ENCODE measurements at places on chromosomes 12 and 14.

DNA sequence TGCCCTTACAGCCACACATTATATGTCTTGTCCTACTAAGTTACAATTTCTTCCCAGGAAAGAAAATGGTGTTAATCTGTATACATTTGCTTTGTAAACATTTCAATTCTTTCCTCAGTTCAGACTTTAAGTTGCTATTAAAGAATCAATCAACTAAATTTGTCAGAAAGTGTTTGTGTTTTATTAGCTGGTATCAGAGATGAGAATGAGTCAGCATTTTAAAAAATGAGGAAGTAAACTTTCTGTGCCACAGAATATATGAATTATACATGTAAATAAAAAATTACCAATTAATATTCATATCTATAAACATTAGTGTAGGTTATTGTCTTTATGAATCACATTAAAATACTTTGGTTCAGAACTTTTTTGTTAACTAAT lies 82.0 kb downstream of the LMO3 start:
- DNase-seq = no peak

DNA sequence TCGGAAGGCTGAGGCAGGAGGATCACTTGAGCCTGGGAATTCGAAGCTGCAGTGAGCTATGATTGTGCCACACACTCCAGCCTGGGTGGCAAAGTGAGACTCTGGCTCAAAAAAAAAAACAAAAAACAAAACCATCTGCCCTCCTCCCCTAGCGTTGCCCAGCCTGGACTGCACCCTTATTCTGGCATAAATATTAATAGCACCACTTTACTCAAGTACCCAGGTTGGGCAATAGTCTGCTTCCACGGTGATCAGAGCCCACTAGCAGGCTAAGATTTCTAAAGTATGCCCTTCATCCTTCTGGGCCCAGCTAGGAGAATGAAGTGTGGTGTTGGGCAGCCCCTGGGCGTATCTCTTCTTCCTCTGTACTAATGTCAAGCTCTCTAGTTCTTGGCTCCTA lies 33.3 kb downstream of the KCTD10 start:
- no peak for DNase-seq

- DNase-seq = no peak
Observed at GRCh38 chr14:22838631-22839041, 2.3 kb downstream of the MMP14 start.

DNA sequence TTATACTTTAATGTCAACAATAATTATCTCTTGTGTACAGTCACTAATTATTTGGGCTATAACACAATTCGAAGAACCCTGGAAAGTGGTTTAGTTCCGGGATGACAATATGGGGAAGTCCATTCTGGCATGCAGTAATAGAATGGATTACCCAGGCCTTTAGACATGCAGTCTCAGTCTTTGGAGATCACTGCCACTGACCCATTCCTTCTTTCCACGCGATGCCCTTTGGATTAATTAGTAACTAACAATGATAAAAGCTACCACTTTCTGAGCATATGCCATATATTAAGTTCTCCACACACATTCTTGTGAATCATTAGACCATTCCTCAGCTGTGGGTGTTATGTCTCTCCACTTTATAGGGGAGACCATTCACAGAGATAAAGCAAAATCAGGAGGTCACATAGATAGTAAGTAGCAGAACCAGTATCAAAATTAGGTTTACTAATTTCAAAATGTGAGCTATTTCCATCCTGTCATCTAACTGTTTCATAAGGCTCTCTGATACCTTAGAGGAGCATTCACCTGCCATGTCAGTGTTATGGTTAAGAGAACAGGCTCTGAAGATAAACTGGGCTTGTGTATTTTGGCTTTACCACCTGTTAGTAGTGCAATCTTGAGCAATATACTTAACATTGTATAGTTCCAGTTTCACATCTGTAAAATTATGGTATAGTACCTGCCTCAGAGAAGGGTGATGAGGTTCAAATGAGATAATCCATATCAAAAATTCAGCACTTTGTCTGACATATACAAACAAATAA lies 27.2 kb upstream of the KCNJ8 start:
- no peak for DNase-seq

DNA sequence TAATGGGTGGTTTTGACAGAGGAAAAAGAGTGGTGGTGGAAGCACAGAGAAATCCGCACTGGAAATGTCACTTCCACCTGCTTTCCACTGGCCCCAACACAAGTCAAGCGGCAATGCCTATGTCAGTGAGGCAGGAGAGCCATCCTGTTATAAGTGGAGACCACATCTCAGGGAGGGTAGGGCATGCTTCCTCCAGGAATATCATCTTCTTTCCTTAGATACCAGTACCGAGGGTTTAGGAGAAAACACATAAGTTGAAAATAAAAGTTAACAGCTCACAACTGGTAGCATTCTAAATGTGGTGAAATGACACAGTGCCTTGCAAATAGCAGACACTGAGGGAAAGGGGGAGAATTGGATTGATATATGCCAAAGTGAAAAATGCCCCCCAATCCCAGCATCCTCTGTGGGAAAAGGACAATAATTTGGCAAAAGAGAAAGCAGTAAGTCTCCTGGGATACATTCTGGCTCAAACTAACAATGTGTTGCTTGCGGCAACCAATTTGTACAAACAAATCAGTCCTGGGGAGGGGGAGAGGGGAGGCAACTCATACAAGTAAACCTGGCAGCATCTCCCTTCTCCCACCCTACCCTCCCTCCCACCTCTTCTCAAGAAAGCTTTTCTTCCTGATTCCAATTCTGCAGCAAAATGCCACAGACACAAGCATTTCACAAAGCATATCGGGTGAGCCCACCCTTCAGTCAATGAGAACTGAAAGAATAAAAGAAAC lies 57.1 kb downstream of the STON2 start:
- DNase-seq = no peak

GRCh38 chr12:25829192-25829591 lies 129.3 kb upstream of the RASSF8 start:
- DNase-seq = no peak

- DNase-seq = no peak
Observed at GRCh38 chr12:15677228-15677627, 112.0 kb downstream of the EPS8 start.
